ENCODE measurements at places on chromosomes 5 and 9. TPM values are rescaled to one million over a fixed set of nuclear protein-coding genes. Genes with fewer than 3 reads are reported as not detected.

The SPAG8 gene
- 0.15 TPM for total RNA-seq

The ANKS6 gene
- 15.9 TPM for total RNA-seq

The SPATA31C1 gene
- not detected for total RNA-seq

The RANBP3L gene
- total RNA-seq, result not detected

The BTNL8 gene
- total RNA-seq, result 134 TPM

The HMMR gene
- 7.4 TPM for total RNA-seq

The ORM2 gene
- total RNA-seq, result not detected

The BAAT gene
- not detected for total RNA-seq

The GCNT1 gene
- 30.8 TPM for total RNA-seq

The PRUNE2 gene
- 33.6 TPM for total RNA-seq

The PTPN3 gene
- total RNA-seq, result 29.4 TPM

The KLHL3 gene
- total RNA-seq, result 5.8 TPM

The INSL6 gene
- total RNA-seq, result not detected
